Cardiac fibroblast (primary cell): ENCODE measurements at places on chromosomes 3 and 15.

GRCh38 chr15:65579762-65580161 is 31.2 kb downstream of the INTS14 start:
- no peak for DNase-seq

DNA sequence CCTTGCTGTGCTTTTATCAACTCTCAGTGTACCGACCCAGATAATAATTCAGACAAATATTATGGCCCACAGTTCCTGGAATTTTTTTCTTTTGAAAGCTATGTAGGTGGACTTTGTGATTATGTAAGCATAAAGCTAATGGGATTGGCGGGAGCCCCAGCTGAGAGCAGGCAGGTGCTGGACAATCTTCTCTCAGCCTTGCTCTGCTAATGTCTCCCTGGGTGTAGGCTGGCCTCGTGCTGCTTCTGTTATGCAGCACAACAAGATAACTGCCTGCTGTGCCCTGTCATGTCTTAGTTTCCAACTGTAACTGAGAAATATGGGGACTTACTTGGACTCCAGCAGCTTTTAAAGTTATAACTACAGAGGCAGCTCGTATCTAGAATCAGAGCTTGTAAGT is 415.0 kb downstream of the PDCD6IP start:
- no peak for DNase-seq

- no peak for DNase-seq
Measured at GRCh38 chr3:47872916-47873315, 70.0 kb downstream of the DHX30 start.

- no peak for DNase-seq
Measured at GRCh38 chr3:107800710-107801109, 277.9 kb downstream of the BBX start.

DNA sequence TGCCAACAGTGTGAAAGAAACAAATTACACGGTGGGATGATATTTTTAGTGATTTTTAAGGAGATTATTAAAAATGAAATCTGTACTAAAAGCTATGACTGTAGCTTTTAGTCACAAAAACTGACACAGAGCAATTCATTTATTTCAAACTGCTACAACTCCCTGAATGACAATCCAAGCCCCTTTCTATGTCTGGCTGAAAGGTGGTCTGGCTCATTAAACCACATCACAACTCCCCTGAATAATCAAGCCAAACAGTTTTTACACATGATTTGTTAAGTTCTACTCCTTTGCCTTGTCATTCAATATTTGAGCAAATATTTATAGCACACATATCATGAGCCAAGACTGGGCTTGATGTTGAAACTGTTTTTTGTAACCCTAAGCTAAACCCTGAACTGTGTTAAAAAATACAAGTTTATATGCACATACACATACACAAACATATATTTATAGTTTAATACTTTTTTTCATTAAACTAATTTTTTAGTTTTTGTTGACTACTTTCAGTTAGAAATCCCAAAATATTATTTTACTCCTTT is 125.5 kb downstream of the RBMS3 start:
- DNase-seq: peak; percentile 33

DNA sequence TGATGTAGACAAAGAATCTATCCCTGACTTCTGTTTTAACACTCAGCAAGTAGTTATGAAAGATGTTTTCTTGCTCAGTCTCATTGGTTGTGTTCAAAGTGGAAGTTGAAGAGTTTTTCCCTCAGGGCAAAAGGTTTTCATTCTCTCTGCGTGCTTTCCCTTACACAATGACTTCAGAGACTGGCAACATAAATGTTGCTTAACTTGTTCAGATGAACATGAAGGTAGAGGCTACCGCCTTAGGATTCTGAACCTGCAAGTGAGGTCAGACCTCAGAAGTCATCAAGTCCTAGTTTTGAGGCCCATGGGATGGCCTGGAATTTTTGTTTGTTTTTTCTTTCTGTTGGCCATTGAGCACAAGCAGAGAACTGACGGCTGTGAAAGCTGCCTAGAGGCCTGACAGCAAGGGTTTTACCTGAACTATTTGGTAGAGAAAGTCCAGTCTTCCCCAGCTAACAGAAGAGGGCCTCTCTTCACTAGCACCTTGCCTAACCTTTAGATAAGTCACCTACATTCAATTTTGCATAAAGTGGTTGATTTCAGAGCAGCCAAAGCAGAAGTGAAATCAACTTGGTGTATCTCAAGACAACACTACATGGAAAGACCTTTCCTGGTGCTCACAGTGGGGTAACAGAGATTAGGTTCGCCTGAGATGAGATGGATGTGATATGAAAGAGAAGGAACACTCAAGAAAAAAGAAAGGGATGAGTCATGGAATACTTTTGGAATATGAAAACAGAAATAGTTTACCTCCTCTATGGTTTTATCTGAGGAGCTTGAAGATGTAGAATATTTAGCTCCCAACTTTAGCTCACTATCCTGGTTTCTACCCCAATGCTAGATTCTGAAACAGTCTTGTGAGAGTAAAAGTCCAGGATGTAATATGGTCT is 53.6 kb upstream of the AP4E1 start:
- no peak for DNase-seq

DNA sequence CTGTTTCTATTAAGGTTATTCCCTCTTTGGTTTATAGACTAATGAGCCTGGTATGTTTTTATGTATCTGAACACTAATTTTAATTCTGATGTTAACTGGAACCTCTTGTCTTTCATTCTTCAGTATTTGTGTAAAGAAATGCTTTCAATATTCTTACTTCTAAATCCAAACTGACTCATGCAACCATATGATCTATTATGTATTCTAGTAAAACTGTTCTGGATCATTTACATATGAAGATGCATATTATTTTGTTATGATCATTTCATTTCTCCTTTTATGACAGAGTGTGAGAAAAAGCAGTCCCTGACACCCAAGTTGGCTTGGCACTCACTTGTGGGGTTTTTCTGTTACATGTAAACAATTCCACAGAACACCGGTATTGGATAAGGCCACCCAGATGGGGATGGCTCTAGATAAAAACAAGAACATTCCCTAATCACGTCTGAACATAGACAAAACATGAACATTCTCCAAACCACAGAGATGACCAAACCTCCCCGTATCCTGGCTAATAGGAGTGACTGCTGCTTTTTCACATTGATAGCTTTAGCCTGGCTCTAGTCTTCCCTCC is 72.2 kb upstream of the EPHB3 start:
- DNase-seq: no peak

DNA sequence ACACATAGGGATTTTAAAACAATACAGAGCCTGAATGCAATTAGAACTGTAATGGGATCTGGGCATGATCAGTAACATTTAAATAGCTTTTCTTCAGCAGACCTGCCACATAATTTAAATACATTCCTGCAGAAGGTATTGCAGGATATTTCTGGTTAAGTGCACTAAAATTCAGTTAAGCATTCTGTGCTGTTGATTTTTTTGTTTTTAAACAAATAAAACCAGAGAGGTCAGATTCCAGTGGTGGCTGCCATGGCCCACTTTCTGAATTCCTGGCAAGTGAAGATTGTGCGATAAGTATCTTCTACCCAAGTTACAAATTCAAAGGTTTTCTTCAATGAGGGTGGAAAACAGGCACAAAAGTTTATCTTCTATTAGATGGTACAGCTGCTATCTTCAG is 98.7 kb downstream of the RAP2B start:
- DNase-seq: no peak

- no peak for DNase-seq
Measured at GRCh38 chr3:189229196-189229828, 57.5 kb downstream of the TPRG1 start.

- DNase-seq: peak; percentile 65
Measured at GRCh38 chr3:10757021-10757820, 58.8 kb upstream of the SLC6A11 start.

DNA sequence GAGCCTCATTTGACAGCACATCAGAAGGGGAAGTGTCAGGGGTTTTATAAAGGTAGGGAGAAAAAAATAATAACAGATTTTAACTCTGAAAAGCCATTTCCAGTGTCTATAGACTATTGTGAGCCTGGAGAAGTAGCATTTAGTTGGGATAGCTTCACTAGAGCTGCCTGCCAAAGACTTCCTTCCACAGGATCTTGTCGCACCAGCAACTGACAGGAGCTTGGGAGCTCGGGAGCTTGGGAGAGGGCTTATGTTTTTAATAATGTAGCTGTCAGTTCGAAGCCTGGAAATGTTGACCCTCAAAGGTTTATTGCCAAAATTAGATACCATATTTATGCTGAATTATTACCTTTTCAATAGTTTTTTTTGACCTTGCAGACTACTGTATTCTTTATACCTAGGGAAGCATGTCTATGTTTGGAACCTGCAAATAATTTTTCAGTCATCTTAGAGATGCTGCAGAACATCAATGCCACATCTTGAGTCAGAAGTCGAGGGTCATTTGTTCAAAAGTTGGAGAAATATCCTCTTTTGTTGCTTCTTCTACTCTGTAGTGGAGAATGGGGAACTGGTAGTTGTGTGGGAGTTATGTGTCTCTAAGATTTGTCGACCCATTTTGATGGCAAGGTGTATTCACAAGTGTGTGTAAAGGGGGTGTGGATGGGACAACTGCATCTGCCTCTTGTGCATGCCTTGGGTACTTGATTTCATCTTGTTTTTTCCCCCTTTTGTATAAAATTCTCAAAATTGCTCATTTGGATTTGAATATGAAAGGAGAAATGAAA is 41.7 kb downstream of the ARPP21 start:
- no peak for DNase-seq

DNA sequence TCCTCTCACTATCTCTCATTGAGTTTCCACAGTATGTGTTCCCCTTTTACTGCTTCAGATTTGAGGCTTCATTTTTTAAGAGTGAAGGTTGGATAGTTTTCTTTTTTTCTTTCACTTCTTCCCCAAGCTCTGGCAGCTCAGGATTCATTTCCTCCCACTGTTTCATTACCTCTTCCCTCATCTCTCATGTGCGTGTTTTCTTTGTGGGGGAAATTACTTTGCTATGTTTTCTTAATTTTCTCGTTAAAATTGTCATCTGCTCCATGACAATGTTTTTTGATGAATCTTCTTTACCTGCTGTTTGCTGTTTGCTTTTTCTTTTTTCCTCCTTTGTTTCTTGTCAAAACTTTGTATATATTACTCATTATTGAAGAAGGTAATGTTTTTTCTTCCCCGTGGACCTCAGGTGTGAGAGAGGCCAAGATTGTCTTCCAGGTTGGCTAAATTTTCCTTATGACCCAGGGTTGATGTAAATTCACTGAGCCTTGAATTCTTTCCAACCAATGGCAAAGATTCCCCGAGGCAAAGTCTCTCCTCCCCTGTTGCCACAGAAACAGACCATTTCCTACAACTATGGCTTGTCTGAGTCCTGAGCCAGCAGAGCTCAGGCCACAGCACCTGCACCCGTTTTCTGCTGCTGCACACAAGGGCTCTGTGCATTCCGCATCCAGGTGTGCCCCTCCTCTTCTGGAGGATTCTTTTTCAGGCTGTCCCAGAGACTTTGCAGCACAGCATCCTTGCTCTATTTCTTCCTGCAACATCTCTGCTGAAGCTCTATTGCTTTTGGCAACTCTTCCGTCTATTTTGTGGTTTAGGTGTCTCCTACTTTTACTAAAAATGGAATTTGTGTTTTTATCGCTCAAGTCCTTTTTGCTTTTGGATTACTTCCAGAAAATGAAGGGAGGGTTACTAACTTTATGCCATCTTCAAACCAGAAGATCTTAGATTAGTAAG is 66.1 kb downstream of the NOX5 start:
- no peak for DNase-seq

- peak; percentile 40 for DNase-seq
Measured at GRCh38 chr3:79111375-79112052, 656.3 kb downstream of the ROBO1 start.

- peak; percentile 49 for DNase-seq
Measured at GRCh38 chr3:130748981-130749380, 2.4 kb upstream of the PIK3R4 start.

DNA sequence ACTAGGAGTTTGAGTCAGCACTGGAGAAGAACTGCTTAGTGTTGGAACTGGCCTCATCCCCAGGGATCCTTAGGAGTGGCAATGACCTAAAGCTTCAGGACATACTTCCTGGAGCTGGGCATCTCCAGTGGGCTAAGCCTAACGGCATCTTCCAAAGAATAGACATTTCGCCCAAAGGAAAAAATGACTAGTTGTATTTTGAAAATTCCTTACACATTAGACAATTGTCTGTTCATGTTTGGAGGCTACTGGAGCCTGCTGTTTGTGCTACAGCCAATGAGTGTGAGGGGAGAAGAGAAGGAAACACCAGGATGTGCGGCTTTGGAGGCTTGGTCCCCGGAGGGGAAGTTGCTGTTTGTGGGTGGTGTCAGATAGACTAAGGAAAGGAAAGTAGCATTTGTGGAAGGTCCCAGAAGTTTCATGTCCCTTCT is 77.6 kb downstream of the POLR2M start:
- DNase-seq: peak; percentile 82

DNA sequence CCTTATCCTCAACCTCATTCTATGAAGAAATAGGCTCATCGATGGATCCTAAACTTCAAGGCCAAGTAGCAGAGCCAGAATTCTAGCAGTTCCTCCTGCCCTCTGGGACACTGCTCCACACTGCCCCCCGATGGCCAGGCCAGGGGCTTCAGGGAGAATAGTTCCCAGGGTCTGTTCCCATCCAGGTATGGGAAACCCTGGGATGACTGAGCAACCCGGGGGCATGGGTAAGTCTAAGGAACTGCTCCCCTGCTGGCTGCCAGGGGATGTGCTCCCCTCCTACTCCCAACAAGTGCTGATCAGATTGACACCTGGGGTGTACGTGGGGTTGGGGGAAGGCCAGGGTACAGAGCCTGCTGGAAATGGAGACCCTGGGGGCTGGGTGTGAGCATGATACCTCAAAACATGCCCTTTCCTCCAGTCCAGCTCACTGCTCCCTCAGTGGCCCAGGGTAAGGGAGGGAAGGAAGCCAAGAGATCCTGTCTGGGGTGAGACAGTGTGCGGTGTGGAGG is 7.6 kb downstream of the ULK3 start:
- peak; percentile 59 for DNase-seq

DNA sequence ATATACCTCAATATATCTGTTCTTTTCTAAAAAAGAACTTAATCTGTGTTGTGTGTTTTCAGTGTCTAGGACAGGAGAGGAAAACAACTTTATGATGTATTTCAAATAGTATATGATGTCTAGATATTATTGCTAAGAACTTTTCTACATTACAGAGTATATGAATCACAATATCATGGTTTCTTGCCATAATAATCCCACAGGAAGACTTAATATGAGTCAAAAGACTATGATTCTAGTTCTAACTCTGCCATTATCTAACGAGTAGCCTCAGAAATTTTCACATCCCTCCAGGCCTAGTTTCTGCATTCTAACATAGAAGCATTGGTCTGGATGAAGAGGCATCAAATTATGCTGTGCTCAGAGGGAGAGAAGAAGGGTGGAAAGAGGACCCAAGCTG is 107.7 kb upstream of the SPRED1 start:
- DNase-seq: peak; percentile 31

DNA sequence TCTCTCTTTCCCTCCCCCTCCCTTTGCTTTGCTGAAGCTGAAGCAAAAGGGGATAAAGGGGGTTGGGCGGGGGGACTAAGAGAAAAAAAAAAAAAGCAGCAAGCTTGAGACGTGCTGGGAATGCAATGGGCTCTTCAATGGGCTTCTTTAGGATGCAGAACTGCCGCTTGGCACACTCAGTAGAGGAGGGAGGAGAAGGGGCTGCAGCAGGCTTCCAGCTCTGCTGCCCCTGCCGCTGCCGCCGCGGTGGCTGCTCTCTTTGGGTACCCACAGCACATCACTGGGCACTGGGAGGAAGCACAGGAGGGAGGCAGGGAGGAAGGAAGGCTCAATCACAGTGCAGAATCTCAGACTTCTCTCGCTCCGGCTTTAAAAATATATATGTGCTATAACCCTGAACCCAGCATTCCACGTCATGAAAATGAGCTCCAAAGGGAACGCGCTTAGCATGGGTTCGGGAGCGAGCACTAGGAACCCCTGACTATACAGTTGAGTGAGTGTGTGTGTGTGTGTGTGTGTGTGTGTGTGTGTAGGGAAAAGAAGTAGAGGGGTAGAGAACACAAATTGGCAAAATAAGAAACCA is 3.5 kb downstream of the SLITRK3 start:
- no peak for DNase-seq

GRCh38 chr3:159945930-159946329 is 42.7 kb upstream of the IL12A start:
- no peak for DNase-seq
